Germinal center (tissue), 1 donor: ENCODE measurements at places on chromosomes 13 and 19.

GRCh38 chr13:46324976-46325375 lies 62.1 kb downstream of the RUBCNL start:
- no peak for DNase-seq

DNA sequence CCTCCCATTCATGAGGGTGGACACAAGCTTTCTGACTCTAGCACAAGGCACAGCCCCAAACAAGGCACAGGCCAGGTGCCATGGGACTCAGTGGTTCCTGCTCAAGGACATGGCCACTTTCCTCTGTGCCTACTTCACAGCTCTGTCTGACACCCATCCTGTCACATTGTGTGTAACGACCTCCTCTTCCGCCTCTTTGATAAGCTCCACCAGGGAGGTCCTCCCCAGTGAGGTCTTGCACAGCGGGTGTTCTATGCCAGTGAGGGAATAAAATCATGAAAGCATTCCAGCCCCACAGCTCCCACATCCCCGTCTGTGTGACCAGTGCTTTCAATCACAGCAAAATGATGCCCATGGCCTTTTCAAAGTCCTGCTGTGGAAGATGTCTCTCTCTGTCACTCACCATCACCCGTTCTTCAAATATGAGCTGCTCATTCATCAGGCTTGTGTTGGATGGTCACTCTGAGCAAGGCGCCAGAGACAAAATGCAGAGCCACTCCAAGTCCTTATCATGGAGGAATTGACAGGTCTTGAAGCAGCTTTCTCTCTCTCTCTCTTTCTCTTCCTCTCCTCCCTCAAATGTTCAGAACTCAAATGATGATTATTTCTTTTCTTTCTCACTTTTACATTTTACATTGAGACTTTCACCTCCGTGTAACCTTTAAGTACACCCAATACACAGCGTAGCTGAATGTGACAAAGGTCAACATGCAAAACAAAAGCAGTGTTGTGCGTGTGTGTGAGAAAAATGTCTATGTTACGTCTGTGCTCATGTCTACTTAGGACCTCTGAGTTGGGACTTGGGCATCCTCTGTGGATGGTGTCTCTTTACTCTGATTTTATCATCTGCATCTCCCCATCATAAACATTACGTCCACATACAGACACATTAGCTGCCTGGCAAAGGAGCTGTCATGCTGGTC lies 8.0 kb upstream of the SPATA13 start:
- no peak for DNase-seq

DNA sequence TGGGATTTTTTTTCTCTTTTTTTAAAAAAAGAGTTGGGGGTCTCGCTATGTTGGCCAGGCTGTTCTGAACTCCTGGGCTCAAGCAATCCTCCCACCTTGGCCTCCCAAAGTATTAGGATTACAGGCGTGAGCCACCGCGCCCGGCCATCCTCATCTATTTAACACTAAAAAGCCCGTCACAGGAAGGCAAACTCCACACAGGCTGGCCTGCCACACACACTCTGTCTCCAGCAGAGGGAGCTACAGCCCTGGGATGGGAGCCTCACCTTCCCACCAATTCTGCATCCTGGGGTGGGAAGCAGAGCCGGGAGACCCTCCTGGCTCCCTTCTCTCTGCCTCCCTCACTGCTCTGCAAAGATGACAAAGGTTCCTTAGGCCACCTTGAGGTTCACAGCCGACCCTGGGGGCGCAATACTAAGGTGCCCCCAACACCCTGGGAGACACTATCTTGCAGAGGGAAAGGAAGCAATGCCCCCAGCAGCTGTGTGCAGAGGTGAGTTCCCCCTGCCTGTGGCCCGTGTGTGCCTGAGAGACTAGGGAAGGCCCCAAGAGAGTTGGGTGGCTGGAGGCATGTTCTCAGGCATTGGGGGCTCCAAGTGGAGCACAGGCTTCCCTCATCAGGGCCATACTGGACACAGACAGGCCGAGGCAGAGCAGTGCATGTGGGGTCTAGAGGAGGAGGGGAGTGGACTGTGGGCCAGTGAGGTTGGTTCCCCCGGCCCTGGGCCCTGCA lies 27.4 kb upstream of the TIMM44 start:
- DNase-seq = peak; percentile 14

- DNase-seq = no peak
Observed at GRCh38 chr19:55578031-55578760, 2.5 kb downstream of the ZNF579 start.

GRCh38 chr13:49683489-49683888 lies 7.8 kb downstream of the EBPL start:
- no peak for DNase-seq

DNA sequence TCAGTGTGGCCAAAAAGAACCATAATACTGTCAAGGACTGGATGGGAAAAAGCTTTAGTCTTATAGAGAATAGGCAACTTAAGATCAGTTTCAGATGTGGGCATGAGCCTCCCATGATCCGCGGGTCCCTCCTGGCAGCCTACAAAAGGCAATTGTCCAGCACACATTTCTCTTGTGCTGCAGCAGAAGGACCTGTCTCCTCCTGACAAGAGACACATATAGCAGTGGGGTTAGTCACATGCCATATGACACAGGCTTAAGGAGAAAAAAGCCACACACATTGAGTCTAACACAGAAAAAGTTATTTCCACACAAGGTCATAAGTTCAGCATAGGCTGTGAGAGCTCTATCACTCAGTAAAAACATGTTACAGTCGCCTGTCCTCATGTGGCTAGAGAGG lies 1378.7 kb upstream of the PRR20A start:
- DNase-seq = no peak

- DNase-seq = peak; percentile 87
Observed at GRCh38 chr19:37855098-37855497, 51.3 kb downstream of the WDR87 start.

DNA sequence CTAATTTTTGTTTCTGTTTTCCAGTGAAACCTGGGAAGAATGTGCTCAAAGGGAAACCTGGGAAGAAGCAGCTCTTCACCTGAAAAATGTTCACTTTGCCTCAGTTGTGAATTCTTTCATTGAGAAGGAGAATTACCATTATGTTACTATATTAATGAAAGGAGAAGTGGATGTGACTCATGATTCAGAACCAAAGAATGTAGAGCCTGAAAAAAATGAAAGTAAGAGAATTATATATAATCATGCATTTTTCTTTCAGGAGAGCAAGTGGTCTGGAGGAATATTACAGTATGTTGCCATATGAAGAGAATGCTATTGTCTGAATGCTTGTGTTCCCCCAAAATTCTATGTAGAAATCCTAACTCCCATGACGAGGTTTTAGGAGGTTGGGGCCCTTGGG lies 3.4 kb downstream of the NUDT15 start:
- DNase-seq = no peak

- no peak for DNase-seq
Observed at GRCh38 chr19:23956051-23956450, 41.4 kb downstream of the ZNF726 start.

DNA sequence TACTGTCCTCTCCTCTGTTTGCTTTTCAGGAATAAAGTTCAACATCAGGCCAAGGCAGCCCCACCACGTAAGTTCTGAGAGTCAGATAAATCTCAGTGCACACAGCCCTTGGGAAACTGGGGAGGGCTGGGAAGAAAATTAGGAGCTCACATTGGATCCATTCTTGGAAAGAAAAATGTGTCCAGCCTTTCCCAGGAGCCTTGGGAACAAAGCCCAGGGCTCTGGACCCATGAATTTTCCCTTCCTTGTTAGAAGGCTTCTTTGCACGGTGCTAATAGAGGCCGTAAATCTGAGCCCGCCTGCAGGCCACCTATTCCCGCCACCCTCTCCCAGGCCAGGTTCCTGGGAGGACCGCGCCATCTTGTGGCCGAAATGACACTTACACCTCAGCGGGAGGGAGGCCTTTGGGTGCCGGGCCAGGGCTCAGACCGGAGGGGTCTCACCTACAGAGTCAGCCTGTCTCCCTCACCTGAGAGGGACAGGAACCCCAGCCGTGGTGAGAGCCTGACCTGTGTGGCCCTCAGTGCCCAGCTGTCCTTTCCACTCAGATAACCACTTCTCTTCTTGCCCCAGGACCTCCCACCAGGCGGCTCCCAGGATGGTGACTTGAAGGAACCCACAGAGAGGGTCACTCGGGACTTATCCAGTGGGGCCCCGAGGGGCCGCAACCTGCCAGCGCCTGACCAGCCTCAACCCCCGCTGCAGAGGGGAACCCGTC lies 25.1 kb upstream of the KCTD15 start:
- peak; percentile 60 for DNase-seq

DNA sequence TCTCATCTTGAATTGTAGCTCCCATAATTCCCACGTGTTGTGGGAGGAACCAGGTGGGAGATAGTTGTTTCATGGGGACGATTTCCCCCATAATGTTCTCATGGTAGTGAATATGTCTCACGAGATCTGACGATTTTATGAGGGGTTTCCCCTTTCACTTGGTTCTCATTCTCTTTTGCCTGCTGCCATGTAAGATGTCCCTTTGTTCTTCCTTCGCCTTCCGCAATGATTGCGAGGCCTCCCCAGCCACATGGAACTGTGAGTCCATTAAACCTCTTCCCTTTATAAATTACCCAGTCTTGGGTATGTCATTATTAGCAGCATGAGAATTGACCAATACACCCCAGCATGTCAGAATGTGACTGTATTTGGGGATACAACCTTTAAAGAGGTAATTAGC lies 3.9 kb upstream of the FPR1 start:
- no peak for DNase-seq

- DNase-seq = no peak
Observed at GRCh38 chr19:51771376-51772130, 10.6 kb downstream of the FPR2 start.

DNA sequence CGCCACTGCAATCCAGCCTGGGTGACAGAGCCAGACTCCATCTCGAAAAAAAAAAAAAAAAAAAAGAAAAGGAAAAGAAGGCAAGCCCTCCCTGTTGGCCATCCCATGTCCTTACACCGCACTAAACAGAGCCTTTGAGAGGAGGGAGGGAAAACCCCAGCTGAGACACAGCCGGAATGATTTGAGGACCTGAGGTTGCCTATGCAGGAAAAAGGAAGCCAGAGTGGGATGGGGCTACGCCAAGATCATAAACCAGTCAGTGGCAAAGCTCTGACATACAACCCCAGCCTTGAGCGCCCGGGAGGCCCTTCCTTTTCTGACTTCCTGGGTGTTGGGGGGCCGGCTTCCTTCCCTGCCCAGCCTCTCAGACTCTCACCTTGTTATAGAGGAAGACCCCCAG lies 12.5 kb upstream of the CHERP start:
- no peak for DNase-seq

GRCh38 chr13:61410669-61411297 lies 4.9 kb downstream of the PCDH20 start:
- no peak for DNase-seq

- peak; percentile 94 for DNase-seq
Observed at GRCh38 chr19:48490981-48491792, 20.4 kb downstream of the LMTK3 start.

DNA sequence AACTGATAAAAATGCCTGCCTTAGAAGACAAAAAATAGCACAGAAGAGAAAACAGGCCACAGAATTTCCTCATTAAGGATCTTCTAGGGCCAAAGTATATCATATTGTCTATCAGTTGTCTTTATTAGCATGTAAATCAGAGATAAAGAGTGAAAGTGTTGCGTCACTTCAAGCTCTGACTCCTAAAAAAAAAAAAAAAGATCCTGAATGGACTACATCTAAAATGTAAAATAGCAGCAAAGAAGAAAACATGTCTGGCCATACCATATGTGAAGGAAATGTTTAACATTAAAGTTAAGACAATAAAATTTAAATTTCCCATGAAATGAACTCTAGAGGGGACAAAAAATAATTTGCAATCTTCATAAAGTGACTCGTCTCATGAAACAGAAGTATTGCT lies 237.4 kb downstream of the PCDH9 start:
- DNase-seq = no peak

- DNase-seq = no peak
Observed at GRCh38 chr13:50845211-50845610, 1.7 kb upstream of the DLEU7 start.

DNA sequence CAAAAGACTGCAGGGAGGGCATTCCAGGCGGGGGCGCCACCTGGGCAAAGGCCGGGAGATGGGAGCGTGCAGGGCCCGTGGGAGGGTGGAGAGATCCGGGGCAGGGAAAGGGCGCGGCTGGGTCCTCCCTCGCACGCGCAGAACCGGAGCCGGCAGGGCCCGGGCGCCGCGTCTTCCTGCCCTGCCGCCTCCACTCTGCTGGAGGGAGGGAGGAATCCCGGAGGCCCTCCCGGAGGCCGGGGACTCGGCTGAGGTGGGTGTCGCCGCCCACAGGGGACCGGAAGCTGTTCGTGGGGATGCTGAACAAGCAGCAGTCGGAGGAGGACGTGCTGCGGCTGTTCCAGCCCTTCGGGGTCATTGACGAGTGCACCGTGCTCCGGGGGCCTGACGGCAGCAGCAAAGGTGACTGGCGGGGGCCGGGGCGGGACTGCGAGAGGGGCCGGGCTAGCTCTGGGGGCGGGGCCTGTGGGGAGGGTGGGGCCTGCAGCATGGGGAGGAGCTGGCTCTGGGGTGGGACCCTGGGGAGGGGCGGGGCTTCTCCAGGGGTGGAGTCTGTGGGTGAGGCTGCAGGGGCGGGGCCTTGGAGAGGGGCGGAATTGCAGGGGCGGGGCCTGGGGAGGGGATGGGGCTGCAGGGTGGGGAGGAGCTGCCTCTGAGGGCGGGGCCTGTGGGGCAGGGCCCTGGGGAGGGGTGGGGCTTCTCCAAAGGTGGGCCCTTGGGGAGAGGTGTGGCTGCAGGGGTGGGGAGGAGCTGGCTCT lies 51.3 kb downstream of the CELF5 start:
- peak; percentile 97 for DNase-seq

- DNase-seq = no peak
Observed at GRCh38 chr13:78680576-78681350, 21.8 kb upstream of the OBI1 start.

- no peak for DNase-seq
Observed at GRCh38 chr13:23377579-23377978, 55.9 kb downstream of the SACS start.

- DNase-seq = no peak
Observed at GRCh38 chr13:63124863-63125262, 1709.2 kb upstream of the PCDH20 start.

DNA sequence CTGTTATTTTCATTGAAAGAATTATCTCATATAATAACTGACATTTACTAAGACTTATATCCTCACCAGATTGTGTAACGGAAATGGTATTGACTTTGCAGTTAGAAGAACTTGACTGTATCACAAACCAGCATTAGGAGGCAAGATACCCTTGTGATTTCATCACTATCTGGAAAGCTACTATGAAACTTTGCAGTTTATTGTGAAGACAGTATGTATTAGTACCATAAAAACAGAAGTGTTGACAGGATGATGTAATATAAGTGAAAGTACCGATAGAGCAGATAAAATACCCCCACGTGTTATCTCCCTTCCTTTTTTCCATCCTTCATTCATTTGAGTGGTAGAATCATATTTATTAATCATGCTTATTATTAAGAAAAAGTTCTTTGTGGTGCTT lies 365.7 kb upstream of the KLHL1 start:
- no peak for DNase-seq

GRCh38 chr19:46533078-46533620 lies 37.5 kb upstream of the PNMA8B start:
- DNase-seq = no peak

GRCh38 chr13:114259974-114260373 lies 21.4 kb upstream of the UPF3A start:
- DNase-seq = no peak
